ENCODE measurements at places on chromosomes 11 and 22.
A peak's percentile ranks its signal among the peaks of the same experiment; 100 is the strongest.

GRCh38 chr11:61618978-61619377, 38.1 kb upstream of the SYT7 start:
- no peak for DNase-seq

- DNase-seq: no peak
Measured at GRCh38 chr11:101692980-101693379, 109.2 kb upstream of the TRPC6 start.

GRCh38 chr11:130118636-130119387, 40.8 kb upstream of the ST14 start:
- no peak for DNase-seq

DNA sequence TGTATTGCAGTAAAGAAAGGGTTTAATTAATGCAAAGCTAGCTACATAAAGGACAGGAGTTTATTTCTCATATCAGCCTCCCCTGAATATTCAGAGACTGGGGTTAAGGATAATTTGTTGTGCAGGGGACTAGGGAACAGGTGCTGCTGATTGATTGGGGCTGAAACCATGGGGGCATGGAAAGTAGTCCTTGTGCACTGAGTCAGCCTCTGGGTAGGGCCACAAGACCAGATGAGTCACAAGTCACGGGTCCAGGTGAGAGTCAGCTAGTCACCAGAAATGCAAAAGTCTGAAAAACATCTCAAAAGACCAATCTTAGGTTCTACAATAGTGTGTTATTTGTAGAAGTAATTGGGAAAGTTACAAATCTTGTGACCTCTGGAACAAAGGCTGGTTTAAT, 32.9 kb upstream of the SYT13 start:
- no peak for DNase-seq

GRCh38 chr11:96263238-96263763, 79.7 kb downstream of the MAML2 start:
- DNase-seq: no peak

DNA sequence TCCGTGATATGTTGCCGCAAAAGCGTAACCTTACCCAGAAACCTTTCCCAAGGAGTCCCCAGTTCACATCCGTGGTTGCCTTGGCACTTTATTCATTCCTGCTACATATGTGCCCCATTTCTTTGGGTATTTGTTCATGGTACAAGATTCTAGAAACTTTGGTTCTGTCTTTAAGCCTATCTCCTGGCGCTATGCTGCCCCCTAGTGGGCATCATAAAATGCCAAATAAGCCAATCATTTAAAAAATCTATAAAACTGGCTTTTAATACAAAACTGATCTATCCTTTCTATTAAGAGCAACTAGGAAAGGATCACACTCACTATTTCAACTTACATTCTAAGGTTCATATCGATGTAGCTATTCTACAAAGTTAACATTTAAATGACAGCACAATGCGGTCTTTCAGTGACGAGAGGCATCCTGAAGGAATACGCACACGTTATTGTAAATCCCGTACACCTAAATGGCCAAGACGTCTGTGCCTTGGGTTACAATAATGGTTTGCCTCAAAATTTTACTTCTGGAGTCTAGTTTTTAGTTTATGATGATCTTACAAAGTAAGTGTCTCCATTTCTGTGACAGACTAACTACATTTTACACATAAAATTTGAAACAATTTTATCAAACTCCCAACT, 16.2 kb downstream of the PIWIL3 start:
- DNase-seq: peak; percentile 32

- no peak for DNase-seq
Measured at GRCh38 chr11:84211896-84212295, 925.7 kb upstream of the CCDC90B start.

GRCh38 chr11:106238704-106239360, 161.4 kb downstream of the AASDHPPT start:
- DNase-seq: no peak

DNA sequence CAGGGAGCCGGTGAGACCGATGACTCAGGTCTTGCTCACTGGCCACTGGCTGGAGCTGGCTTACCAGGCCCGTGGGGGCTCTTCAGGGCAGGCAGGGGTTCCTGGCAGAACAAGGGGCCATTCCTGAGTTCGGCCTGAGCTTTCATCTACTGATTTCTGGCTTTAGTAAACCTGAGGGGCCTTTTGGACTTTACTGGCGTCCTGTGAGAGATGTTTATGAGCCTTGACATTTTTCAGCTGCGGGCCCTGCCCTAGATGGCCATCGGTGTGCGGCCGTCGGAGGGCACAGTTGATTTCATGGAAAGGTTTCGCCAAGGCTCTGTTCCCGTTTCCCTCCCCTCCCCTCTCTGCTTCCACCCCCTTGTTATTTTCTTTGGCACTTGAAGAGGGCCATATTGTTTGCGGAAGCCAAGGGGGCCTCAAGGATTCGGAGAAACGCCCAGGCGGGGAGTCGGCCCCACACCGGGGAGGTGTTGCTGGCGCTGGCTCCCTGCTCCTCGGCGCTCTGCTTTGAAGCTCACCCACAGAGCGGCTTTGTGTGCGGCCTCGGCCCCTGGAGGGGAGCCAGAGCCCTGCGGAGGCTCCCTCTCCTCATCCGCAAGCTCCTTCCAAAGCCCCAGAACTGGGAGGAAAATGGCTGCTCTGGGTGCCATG, 17.7 kb downstream of the ELF5 start:
- no peak for DNase-seq

GRCh38 chr22:29702931-29703501, 16.8 kb upstream of the CABP7 start:
- DNase-seq: no peak

DNA sequence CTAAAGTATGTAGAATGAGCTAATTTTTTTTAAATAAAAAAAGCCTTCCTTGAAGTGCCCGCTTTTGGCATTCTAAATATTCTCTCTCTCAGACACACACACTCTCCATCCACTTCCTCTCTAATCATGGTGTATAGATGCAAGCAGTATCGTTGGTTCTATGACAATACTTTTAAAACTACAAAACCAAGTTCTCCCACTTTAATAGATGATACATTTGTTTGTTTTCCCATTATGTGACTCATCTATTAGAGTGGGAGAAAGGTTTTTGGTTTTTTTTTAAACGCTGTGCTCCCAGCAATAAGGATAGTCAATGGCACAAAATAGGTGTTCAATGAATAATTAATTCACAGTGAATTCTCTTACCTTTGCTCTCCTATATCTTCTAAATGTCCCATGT, 44.6 kb downstream of the FZD4 start:
- no peak for DNase-seq

DNA sequence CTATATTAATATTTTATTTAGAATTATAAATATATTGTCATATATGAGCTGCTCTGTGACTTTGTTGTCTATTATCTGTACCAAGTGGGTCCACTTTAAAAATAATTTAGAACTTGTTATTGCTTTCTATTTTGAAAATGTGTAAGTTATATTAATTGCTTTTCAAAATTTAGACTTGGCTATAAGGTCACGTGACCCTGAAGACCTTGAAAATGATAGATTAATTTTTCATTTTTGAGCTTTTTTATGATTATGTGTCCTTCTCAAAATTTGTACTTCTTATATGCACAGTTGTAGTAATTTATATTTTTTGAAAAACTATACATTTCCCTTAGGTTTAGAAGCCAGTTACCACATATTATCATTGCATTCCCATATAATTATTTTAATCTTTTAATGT, 697.0 kb upstream of the ANO5 start:
- no peak for DNase-seq

DNA sequence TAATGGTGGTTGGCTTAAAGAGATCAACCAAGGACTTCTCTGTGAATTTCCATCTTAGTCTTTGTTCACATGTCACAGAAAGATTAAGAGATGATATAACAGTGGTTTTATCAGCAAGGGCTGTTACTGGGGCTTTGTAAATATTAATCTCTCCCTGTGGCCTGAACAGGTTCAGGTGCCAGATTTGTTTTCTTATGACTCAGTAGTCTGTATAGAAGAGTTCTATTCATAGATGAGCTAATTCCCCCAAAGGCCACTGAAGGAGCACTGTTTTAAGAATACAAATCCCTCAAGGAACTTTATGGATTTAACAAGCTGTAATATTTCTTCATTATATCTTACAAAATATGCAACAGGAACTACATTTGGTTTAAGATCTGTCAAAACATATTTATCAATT, 50.4 kb downstream of the TCP11L1 start:
- no peak for DNase-seq

GRCh38 chr22:46531581-46532175, 5.7 kb downstream of the CELSR1 start:
- DNase-seq: no peak

GRCh38 chr11:33692013-33692504, 8.6 kb downstream of the C11orf91 start:
- DNase-seq: peak; percentile 90

GRCh38 chr11:100777103-100777502, 90.0 kb downstream of the ARHGAP42 start:
- DNase-seq: no peak
